NCI-H748 treated with DMSO at 0.1 percent for 48 hours (cell line): ENCODE measurements at places on chromosomes 4 and X.

DNA sequence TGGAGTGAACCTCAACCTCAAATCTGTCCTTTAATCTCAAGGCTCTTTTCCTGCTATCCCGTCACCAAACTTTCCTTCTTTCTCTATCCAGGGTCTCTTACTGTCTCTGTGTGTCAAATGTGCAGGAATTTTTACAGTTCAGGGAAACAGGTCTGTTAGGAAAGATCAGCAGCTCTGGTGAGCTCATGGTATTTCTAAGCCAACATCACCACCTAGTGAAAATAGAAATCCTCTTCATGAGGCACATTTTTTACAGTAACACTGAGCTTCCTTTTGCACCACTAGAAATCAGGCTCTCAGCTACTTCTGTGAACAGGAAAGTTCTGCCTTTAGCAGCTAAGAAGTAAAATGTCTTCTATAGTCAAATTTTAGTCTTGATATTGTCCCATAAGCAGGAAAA, 39.6 kb downstream of the NUDT11 start:
- no peak for DNase-seq

DNA sequence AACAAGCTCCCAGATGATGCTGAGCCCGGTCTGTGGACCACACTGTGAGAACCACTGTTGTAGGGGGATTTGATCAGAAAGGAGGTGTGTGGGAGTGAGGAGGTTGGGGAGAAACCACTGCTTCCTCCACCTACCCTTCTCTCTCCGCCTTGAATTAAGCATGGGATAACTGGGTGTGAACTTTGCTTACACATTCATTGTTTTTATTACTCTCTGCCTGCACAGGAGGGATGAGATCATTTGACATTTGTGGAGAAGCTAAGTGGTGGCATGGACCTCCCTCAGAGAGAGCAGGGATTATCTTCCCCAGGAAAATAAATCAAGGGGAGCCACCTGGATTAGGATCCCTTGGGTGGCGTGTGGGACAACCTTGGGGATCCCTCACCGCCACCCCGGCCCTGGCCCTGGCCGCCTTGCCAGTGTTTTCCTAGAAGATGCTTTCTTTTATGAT, 212.1 kb upstream of the ATP6AP2 start:
- DNase-seq, result no peak

DNA sequence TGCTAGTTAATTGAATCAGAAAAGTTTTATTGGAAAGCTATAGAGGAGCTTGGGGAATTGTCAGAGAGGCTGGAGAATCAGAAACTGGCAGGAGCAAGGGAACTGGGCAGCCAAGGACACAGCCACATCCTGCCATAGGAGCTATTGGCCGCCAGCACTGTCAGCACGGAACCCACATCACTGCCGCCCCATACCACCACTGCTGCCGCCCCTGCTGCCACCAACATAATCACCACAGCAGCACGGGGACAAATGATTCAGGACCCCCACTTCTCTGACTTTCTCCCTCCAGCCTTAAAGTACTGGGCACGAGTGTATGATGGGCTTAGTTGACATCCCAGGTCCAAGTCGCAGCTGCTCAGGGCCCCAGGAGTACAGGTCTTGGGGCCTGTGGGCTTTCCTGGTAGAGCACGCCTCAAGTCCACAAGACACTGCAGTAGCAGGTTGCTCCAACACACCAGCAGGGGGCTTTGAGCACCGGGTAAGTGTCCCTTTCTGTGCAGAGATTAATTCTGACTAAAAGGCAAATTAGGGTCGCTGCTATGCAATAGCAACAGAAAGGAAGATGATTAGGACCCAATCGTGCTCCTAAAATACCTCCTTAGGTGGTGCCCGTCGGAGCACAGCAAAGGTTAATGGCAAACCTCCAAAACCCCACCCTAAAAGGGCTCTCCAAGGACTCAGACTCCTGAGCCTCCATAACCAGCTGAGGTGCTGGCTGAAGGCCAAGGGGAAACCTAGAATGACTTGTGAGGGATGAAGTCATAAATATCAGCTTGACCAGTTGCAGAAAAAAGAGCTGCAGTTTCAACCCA, 6.9 kb downstream of the PJA1 start:
- no peak for DNase-seq

DNA sequence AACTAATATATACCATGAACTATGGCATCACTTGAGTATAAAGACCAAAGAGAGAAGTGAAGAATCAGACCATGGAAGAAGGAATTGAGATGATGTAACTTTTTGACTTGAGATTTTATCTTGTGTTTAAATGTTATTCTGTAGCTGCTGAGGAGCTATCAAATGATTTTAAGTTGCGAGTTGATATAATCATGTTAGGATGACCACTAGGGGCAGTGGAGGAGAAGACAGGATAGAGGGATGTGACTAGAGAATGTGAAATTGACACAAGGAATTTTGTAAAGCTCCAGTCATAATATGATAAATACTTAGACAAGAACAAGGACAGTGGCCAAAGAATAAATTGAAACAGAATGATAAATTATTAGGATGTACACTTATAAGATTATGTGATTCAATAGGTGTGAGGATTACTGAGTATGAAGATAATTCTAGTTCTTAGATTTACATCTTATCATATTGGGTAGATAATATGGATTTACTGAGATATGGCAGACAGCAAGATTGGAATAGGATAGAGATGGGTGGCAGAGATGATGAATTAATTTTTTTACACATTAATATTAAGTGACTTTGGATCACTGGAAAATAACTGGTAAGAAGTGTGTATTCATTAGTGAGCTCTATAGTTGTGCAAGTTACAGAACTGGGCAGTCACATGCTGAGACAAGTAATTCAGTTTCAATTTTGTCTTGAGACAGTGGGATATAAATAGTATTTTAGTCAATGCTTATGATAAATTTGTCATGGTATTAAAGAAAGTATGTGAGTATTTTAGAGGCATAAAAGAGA, 816.0 kb upstream of the PCDH10 start:
- no peak for DNase-seq

DNA sequence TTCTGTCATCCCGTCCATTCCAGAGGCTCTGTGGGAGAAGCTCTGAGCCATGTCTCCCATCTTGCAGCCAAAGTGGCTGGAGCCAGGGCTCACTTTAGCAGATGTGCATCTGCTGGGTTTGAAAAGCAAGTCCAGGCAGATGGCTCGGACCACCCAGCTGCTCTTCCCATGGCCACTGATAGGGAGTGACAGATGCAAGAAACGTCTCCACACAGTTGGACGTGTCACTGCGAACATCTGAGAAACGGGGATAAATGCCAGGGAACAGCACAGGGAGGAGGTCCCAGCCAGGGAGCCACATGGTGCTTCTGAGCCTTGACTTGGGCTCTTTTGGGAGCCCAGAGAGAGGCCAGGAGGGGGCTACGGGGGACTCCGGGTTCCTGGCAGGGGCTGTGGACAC, 242.3 kb downstream of the AFAP1 start:
- no peak for DNase-seq

DNA sequence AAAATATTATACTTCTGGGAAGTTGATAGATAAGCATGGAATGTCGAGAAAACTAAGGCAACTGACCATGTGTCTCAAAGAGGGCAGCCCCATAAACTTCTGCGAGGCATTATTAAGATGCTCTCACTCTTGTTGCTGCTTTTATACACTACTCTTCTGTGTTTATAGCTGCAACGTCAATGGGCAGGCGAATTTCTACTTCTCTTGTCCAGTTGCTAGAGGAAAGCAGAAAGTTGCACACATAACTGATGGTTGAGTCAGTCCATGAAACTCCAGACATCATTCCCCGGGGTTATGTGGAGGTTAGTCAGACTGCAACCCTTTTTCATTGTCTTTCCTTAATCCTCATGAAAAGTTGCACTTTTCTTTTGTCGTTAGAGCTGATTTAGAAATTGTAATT, 39.8 kb downstream of the VCX3B start:
- no peak for DNase-seq

DNA sequence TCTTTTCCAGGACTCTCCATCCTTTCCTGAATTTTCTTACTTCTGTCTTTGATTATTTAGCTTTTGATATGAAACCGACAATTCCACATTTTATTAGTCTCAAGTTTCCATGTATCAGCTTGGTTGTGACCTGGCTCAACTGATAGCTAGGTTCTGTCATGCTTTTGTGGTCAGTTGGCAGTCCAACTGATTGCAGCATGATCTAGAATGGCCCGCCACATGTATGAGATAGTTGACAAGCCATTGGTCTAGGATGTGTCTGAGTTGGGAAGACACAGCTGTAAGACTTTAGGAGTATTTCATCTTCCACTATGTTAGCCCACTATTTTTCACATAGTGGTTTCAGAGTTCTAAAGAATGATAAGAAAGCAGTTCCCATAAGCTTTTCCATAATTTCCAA, 117.5 kb upstream of the GRID2 start:
- DNase-seq, result no peak

DNA sequence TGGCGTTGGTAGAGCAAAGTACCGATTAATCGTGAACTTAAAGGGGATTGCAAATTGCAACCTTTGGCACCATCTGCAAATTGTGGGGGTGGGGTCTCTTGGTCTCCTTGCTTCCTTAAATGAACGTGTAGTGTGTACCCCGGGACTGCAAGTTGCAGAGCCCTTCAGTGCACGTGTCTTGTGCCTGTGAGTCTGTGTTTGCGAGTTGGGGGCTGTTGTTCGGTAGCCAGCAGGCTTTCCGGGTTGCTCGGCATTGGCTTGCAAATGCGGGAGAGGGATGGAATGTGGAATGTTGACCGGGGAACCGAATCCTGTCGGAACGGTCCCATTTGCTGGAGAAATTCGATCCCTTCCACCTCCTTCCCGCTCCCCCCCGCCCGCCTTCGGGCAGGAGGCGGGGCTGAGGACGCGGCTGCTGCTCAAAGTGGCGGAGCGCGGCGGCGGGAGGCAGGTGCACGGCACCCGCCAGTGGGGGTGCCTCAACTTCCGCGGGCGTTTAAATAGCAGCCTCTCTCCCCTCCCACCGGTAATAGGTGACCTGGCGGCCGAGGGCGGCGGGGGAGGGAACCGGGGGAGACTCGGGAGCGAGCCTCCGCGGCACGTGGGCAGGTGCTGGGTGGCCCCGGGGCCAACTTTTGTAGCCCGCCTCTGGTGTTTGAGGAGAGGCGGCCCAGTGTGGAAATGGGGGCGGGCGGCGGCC, 1.5 kb downstream of the JADE1 start:
- DNase-seq, result peak; percentile 48

DNA sequence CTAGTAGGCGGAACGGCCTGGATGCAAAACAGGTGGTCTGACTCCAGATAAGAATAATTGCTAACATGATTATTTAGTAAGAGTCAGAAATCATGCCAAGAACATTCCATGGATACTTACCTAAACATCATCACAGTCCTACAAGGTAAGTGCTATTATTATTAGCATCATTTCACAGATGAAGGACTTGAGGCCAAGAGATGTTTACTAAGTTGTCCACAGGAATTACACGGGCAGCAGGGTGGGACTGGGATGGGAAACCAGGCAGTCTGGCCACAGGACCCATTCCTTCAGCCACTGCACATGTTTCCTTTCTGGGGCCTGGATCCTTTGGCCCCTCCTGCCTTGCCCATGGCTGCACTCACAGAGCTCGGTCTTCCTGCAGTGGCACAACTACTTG, 48.3 kb downstream of the ANAPC4 start:
- DNase-seq, result no peak

- no peak for DNase-seq
These were observed 71.6 kb upstream of the LEF1 start for GRCh38 chr4:108240366-108240765.

DNA sequence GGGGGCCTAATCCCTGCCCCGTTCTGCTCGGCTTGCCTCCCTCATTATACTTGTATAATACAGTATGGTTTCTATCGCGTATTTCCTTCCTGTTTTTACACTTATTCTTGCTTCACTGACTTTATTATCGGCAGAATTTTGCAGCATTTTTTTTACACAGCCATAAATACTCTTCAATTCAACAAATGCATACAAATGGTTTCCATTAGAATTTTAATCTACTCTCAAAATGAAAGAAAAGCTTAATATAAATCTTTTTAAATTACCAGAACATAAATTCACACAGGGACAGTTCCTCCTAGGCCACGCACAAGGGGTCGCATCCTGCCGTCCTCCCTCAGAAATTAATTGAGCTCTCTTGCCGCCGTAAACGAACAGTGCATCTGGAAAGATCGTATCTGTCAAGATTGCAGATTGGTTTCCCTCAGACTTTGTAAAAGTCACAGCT, 42.9 kb downstream of the DCTD start:
- DNase-seq, result no peak

GRCh38 chr4:85744950-85745349, 270.0 kb downstream of the ARHGAP24 start:
- no peak for DNase-seq

- DNase-seq, result no peak
These were observed 218.9 kb downstream of the PABPC4L start for GRCh38 chr4:133982533-133983224.

DNA sequence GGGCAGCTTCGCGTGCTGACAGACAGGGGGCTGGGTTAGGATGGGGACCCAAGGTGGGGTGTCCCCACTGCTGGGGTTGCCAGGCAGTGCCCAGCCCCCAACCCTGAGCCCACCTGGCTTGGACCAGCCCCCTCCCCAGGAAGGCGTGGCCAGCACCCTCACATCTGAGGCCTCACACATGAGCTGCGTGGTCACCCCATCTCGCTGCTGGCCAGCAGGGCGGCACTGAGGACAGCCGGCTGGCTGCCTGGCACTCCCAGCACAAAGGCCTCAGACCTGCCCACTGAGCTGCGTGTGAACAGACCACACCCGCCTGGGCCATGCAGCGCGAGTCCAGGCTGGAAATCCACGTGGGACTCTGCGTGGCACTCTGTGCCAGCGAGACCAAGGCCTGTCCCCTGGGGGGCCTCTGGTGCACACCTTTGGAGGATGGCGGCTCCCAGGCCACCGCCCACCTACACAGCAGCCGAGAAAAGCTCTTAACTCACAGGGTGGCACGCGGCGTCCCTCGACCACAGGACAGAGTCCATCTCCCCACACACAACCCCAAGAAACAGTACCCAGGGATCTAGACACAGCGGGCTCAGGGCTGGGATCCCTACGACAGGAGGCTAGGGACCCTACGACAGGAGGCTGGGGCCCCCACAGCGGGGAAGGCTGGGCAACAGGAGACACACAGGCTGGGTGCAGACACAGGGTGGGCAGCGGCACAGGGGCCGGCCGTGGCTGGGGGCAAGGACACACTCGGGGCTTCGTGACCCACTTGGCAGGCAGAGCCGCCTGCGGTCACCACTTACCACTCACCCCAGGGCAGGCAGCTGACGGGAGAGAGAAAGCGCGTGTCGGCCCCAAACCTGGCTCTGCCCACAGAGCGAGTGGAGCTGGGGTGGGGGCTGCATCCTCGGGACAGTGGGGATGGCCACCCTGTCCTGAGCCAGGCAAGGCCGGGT, 9.8 kb downstream of the DGKQ start:
- no peak for DNase-seq

DNA sequence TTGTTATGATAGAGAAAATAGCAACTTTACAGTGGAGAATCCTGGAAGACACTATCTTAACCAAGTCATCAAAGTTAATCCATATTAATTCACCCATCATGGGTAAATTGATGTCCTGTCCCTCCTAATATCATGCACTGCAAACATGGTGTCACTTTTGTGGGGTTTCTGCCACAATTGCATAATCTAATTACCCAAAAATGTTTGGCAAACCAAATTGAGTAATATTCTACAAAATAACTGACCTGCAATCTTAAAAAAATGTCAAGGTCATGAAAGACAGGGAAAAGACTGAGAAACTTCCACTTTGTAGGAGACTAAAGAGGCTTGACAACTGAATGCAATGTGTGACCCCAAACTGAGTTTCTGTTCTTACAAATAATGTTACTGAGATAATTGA, 37.1 kb upstream of the PLAC8 start:
- no peak for DNase-seq

GRCh38 chrX:38817004-38817703, 15.9 kb downstream of the MID1IP1 start:
- no peak for DNase-seq

GRCh38 chrX:57902633-57903032, 7.6 kb downstream of the ZXDA start:
- peak; percentile 94 for DNase-seq

- DNase-seq, result no peak
These were observed 5.0 kb downstream of the IRAK1 start for GRCh38 chrX:154014429-154015380.
